Heart right ventricle (tissue), 16 donors: ENCODE measurements at places on chromosomes 2 and 18. TPM values are rescaled to one million over a fixed set of nuclear protein-coding genes. Genes with fewer than 3 reads are reported as not detected.

Gene TSPYL6
- 0.22 TPM for polyA plus RNA-seq

Gene SLC9A4
- polyA plus RNA-seq: not detected

Gene DSG1
- polyA plus RNA-seq: 0.07 TPM

Gene SERPINB3
- polyA plus RNA-seq: 0.14 TPM

Gene MAPK4
- 81.0 TPM for polyA plus RNA-seq

Gene CCBE1
- polyA plus RNA-seq: 0.83 TPM

Gene MROH2A
- not detected for polyA plus RNA-seq

Gene MEP1B
- not detected for polyA plus RNA-seq

Gene TMEM17
- 0.66 TPM for polyA plus RNA-seq

Gene PRKCE
- 6.2 TPM for polyA plus RNA-seq

Gene SLC4A3
- polyA plus RNA-seq: 197 TPM

Gene CCDC142
- 13.2 TPM for polyA plus RNA-seq

Gene AQP4
- 1.8 TPM for polyA plus RNA-seq

Gene UGT1A1
- polyA plus RNA-seq: not detected

Gene RNF152
- 2.7 TPM for polyA plus RNA-seq

Gene LOXHD1
- 0.19 TPM for polyA plus RNA-seq

Gene RNASEH1
- 8.7 TPM for polyA plus RNA-seq

Gene ANKRD30B
- polyA plus RNA-seq: not detected

Gene MC2R
- polyA plus RNA-seq: not detected

Gene ALS2
- polyA plus RNA-seq: 7.8 TPM

Gene CRYGD
- not detected for polyA plus RNA-seq

Gene PRKAG3
- polyA plus RNA-seq: 0.03 TPM

Gene ABCA12
- not detected for polyA plus RNA-seq

Gene PTH2R
- 0.01 TPM for polyA plus RNA-seq

Gene ANKRD30BL
- polyA plus RNA-seq: not detected

Gene UCN
- polyA plus RNA-seq: 3.3 TPM

Gene ZNF521
- 4.9 TPM for polyA plus RNA-seq

Gene UGT1A9
- polyA plus RNA-seq: not detected

Gene TUBA4B
- polyA plus RNA-seq: not detected

Gene IL36RN
- not detected for polyA plus RNA-seq

Gene MAP3K19
- not detected for polyA plus RNA-seq

Gene BIN1
- 8.4 TPM for polyA plus RNA-seq

Gene LCT
- not detected for polyA plus RNA-seq

Gene AGBL5
- 6.5 TPM for polyA plus RNA-seq

Gene ITGA4
- polyA plus RNA-seq: 0.39 TPM

Gene SCG2
- 0.07 TPM for polyA plus RNA-seq

Gene SUPT7L
- 42.3 TPM for polyA plus RNA-seq

Gene TANC1
- 44.0 TPM for polyA plus RNA-seq

Gene CD8B2
- polyA plus RNA-seq: not detected

Gene CRYGC
- polyA plus RNA-seq: not detected

Gene VPS4B
- 7.3 TPM for polyA plus RNA-seq

Gene GCKR
- 0.91 TPM for polyA plus RNA-seq

Gene CIB4
- polyA plus RNA-seq: not detected

Gene MALL
- polyA plus RNA-seq: 6.8 TPM

Gene ANO7
- 0.61 TPM for polyA plus RNA-seq

Gene REG3G
- polyA plus RNA-seq: not detected
